ENCODE measurements at places on chromosomes 16 and 17.

DNA sequence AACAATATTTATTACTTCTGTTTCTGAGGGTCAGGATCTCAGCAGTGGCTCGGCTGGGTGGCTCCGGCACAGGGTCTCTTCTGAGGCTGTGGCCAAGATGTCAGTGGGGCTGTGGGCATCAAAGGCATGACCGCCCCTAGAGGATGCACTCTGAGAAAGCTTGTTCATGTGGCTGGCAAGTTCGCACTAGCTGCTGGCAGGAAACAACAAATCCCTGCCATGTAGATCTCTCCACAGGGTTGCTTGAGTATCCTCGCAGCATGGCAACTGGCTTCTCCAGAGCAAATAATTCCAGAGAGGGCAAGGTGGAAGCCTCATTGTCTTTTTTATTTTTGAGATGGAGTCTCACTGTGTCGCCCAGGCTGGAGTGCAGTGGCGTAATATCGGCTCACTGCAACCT is 12.5 kb downstream of the KCTD13 start:
- no peak for DNase-seq

DNA sequence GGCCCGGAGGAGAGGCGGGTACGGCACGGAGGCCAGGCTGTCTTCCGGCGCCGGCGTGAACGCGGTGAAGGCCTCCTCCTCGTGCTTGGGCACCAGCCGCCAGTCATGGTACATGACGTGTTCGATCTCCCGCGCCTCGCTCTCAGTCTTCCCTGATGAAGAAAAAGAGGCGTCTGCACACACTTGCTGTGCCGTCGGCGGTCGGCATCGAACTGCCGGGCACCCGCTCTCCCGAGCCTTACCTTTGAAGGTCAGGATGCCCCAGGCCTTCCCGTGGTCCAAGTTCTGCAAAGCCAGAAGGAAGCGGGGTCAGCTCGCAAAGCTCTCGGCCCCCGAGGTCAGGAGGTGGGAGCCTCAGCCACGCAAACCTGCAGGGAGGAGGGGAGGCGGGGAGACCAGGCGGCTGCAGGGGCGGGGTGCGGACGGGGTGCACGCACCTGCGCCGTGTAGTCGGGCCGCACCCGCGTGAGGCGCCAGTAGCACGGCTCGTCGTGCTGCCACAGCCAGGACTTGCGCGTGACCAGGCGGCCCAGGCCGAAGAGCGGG is at the start of gene EME2:
Gene EME2 (plus strand): TSS at position 449 of the 546 bp plus-strand sequence. CDS start 418 bp downstream, outside the sequence.
- no peak for DNase-seq

- peak; percentile 54 for DNase-seq
Measured at GRCh38 chr17:43003542-43004172, 2.9 kb upstream of the IFI35 start.

DNA sequence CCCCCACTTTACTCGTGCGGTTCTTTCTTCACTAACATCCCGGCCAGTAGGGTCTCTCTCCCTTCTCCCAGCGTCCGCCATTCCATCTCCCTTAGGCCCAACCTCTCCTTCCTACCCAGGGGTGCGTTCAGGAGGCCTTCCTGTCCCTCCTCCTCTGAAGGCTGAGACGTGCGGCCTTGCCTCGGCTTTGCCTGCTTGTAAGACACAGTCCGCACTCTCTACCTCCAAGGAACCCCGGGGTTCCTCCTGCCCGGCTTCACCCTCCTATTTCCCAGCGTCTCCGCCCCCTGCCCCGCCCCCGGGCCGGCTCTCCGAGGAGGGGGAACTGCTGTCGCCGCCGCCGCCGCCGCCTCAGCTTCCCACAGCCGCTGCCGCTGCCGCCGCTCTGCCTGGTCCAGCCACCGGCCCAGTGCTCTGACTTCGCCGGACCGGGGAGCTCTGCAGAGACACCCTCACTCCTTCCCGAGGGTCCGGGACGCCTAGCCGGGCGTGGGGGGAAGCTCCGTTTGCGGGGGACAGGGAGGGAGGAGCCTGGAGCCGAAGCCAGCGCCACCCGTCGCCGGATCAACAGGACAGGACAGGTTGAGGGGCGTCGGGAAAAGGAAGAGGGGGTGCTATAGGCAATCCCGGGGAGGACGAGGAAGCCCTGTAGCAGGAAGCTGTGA is 1.2 kb upstream of the FGF11 start:
- DNase-seq, result peak; percentile 44

DNA sequence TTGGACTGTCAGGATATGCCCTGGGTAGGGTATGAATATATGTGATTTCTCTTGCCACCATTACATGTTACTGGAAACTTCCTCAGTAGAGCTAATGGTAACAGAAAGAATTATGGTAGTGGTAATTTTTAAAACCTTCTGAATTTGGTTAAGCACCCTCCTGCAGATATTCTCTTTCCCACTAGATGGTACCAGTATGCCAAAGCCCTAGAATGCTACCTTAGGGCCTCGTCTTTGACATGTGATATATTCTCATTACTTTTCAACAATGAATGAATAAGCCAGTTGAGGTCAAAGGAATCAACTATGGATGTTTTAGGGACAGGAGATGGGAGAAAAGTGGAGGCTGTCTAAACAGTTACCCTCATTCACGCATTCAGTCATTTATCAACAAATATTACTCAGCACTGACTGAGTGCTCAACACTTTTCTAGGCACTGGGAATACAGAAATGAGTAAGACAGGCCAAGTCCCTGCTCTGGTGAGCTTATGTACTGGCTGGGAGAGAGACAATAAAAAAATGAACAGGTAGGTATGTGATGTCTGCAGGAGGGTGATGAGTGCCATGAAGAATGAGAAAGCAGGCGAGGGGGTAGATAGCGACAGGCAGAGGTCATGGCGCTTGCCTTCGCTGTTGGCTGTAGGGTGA is 14.7 kb downstream of the CDH13 start:
- no peak for DNase-seq

GRCh38 chr16:68289621-68290329 is 21.0 kb downstream of the SLC7A6OS start:
- DNase-seq, result no peak

GRCh38 chr16:52581530-52581929 is 34.6 kb upstream of the TOX3 start:
- DNase-seq, result peak; percentile 1

GRCh38 chr16:11722468-11722808 is 20.2 kb downstream of the TXNDC11 start:
- DNase-seq, result no peak

GRCh38 chr16:79752396-79752795 is 151.9 kb upstream of the MAF start:
- DNase-seq, result no peak

GRCh38 chr16:57648125-57648524 is 19.7 kb downstream of the ADGRG1 start:
- DNase-seq, result no peak

DNA sequence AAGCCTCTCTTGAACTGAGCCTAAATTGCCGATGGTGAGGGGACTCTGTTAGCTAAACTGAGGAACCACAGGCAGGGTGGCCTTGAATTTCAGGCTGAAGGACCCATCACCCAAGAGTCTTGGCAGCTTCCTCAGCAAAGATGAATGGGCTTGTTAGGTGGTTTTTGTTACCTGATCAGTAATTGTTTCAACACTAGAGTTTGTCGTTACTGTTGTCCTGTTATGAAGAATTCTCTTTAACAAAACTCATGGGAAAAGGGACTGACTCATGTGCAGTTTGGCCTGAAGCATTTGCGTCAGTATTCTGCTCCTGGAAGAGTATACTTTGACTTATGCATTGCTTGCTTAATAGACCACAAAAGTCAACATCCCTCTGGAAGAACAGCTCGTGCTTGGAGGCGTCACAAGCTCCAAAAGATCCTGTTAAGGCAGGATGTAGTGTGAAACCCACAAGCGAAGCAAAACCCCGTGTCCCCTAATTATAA is 206.0 kb downstream of the IRX3 start:
- no peak for DNase-seq

DNA sequence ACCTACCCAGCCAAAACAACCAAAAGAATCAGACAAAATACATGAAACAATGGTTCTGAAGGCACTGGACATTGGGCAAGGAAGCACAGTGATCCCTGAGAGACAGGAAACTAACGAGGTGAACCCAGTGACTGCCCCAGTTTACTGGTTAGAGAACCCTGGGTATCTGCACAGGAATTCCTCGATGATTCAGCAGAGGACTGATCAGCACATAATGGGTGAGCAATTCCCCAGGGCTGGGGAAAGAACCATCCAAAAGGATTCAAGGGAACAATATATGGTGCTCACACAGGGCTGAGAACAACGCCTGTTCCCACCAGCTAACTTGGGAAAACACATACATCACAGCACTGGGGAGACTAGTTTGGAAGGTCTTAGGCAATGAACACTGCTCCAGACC is 167.2 kb downstream of the PARN start:
- no peak for DNase-seq

- no peak for DNase-seq
Measured at GRCh38 chr17:68612923-68613292, 11.7 kb upstream of the FAM20A start.

GRCh38 chr16:50253514-50253910 is 12.8 kb upstream of the ADCY7 start:
- no peak for DNase-seq

- no peak for DNase-seq
Measured at GRCh38 chr16:85471469-85472431, 141.4 kb upstream of the GSE1 start.

DNA sequence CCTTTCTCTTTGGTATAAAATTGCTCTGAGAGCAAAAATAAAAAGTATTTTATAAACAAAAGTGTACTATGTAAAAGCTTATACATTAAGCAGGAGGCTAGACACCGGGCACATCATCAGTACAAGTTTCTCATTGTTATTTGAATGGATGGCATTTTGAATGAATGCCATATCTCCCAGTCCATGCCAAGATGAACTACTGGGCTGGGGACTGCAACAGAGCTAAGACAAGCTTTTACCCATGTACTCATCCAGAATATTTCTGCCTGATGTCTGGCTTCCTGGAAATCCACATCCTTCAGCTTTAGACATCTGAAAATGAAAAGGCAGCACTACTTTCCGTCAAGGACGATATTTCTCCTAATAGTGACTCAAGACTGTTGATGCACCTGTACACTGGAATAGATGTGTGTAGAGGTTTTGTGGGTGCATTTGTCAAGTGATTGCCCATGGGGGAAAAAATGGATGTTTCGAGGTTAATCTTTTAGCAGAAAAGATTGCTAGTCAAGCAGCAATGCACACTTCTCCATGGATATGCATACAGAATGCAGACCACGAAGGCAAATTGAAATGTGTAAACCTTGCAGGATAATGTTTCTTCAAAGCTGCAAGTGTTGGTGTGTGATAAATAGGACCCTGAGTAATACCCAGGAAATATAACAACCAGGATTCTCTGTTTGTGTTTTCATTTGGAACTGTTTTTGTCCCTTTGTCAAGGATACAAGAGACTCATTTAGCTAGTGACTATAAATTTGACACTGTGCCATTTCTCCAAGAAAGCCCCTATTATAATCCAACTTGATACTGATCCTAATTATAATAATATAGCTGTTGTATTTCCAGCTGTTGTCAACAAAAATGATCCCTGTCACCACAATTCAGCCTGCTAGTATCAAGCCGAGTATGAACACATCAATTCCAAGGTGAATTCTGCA is 173.8 kb downstream of the CDH8 start:
- DNase-seq, result peak; percentile 4

GRCh38 chr17:17590883-17591354 is 589 bp downstream of the PEMT start:
- DNase-seq, result no peak

DNA sequence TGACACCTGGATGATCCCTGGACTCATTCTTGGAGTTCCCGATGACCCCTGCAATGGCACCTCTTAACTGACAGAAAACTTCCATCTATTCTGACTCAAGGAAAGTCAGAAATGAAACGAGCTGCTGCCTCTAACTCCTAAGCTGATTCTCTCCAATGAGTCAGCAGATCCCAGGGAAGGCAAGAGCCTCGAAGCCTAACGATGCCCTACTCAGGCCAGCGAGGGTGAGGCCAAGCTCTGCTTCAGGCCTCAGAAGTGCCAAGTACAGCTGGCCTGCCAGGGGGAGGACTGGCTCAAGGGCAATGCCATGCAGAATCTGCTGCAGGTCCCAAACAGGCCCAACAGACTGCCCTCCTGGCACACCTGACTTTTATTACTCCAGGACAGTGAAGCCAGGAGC is 36.3 kb downstream of the PLXDC1 start:
- no peak for DNase-seq

GRCh38 chr16:87860553-87861299 is 8.6 kb downstream of the SLC7A5 start:
- DNase-seq, result no peak

GRCh38 chr16:67024384-67025209 is 4.4 kb upstream of the CBFB start:
- no peak for DNase-seq

DNA sequence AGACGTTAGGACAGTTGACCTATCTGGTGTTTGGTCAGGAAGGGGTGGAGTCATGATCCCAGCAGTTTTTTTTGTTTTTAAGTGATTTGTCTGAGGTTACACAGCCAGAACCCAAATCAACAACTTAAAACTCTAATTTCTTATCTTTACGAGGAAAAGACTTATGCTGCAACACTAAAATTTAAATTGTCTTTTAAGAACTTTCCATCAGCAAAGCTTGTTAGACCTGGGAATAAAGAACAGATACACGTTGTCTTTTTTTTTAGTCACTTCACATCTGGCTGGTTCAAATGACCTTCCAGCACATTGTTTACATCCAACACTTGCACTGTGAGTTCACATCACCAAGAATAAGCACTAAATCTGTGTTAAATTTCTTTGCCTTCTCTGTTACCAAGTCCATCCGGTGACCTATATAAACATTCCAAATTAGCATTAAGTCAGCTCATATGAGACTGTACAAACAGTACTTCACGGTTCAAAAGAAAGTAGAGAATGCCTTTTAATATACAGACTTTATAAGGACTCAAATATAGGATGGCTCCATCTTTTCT is 115.0 kb downstream of the HS3ST2 start:
- no peak for DNase-seq

GRCh38 chr17:7626956-7627249 is 718 bp downstream of the SAT2 start:
- DNase-seq, result peak; percentile 76

DNA sequence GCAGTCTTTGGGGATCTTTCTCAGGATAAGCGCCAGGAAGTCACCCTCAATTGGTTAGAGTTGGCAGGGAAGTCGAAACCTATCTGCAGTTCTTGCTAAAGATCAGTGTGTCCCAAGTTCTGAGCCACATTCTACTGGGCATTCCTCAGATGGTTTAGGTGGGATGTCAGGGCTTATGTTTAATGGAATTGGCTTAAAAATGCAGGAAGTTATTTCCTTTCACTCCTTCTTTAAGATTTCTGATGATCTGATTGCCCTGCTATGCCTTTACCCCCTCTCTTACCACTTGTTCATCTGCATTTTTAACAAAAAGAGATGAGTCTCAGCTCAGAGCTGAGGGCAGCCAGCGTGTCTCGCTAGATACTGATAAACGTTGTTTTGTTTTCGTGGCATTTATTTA is 30.8 kb downstream of the FOXL1 start:
- peak; percentile 16 for DNase-seq

- DNase-seq, result no peak
Measured at GRCh38 chr17:30477774-30478115, 537 bp downstream of the GOSR1 start.

GRCh38 chr17:1422885-1423284 is 22.9 kb upstream of the YWHAE start:
- no peak for DNase-seq

- DNase-seq, result no peak
Measured at GRCh38 chr17:28716740-28717577, 709 bp downstream of the RAB34 start.

- peak; percentile 8 for DNase-seq
Measured at GRCh38 chr16:17083628-17084027, 387.1 kb downstream of the XYLT1 start.
